ENCODE measurements at places on chromosomes 12 and 14.

DNA sequence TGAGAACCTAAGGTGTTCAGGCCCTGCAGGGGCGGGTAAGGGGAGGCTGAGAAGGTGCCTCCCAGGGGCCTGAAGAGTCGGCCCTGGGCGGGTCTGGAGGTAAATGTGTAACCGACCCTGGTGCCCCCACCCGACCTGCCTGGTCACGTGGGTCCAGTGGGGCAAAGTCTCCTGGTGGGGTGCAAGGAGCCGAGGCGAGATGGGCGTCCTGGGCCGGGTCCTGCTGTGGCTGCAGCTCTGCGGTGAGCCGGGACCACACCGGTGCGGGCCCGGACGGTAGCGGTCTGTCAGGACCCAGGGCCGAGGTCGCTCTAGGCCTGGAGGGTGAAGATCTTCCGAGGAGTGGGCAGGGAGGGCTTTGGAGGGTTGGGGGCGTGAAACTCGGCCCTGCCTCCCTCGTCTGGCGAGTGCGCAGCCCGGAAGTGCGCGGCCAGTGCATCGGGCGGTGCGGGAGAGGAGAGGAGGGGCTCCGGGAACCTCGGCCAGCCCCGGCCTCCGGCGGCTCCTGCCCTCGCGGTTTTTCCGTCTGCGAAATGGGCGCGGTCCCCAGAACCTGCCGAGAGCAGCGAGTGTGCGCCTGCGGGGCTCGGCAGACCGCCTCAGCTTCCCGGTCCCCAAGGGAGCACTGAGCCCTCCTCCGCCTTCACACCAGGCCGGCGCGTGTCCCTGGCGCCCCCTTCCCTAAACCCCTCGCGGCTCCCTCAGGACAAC lies at the start of gene AMN:
Gene AMN (plus strand): TSS at position 174 of the 711 bp plus-strand sequence. CDS start 26 bp downstream, at position 200.
- DNase-seq = no peak

DNA sequence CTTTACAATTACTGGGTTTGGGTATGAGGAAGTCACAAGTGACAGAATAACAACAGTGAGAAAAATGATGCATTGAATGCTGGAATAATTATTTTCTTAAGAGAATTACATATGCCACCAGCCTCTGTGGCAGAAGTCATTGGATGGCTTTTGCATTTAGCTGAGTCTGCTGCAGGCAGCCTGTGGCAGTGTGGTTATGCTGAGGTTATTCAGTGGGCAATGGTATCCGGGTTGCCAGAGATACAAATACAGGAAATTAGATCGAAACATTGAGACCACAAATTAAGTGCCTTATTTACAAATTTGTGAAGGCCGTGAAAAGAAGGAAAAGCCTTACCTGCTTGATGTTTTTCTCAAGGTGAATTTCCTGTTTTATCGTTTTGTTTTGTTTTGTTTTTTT lies 1050.0 kb downstream of the GALC start:
- no peak for DNase-seq

- DNase-seq = no peak
Measured at GRCh38 chr12:82408844-82409243, 50.5 kb downstream of the METTL25 start.

DNA sequence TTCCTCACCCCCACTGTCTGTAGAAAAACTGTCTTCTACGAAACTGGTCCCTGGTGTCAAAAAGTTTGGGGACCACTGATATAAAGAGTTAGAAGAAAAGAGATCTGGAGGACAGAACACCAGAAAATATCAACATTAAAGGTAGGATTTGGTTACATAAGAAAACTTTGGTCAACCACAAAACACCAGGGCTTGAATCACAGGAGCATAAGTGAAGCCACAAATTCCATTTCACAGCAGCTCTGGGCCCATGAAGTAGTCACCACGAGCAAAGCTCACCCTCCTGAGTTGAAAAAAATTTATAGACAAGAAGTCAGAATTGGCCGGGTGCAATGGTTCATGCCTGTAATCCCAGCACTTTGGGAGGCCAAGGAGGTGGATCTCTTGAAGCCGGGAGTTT lies 19.4 kb downstream of the RALGAPA1 start:
- DNase-seq = no peak

DNA sequence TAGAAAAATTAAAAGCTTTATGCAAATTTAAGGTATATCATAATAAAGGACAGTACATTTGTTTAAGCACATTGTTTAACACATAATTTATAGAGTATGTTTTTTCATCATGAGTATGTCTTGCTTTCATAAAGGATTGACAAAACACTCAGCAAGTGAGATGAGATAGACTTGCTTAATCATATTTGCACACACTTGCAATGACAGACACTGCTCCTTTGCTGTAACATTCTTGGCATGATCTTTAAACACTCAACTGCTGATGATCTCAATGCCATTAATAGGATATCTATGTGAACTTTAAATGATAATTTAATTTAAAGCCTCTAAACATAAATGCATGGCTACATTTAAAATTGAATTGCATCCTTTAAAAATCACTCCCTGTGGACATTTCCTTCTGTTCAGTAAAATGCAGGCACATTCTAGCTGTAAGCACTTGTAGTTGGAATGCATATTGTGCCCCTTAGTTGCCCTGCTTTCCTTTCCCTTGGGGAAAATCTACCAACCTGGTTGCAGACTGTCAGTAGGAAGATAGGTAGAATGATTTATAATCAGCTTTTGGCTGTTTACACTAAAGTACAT lies 979.0 kb downstream of the TMTC2 start:
- no peak for DNase-seq

DNA sequence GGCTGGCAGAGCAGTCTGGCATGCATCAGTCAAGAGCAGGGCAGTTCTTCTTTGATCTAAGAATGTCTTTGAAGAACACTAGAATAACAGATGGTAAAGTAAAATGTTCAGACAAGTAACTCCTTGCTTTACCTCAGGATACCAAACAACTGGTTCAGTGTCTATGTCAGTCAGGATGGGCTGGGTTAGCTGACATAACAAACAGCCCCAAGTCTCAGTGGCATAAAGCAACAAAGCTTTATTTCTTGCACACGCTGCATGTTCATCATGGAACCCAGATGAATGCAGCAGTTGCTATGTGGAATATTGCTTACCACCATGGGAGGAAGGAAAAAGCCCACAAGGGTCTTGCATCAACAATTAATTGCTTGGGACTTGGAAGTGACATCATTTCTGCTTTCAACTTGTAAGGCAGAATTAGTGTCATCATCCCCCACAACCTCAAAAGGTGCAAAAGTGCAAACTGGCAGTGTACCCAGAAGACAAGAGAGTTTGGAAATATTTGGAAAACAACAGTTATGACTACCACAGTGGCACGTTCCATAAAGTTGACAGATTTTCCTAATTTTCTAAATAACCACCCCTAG lies 21.2 kb downstream of the GPRC5D start:
- DNase-seq = no peak

DNA sequence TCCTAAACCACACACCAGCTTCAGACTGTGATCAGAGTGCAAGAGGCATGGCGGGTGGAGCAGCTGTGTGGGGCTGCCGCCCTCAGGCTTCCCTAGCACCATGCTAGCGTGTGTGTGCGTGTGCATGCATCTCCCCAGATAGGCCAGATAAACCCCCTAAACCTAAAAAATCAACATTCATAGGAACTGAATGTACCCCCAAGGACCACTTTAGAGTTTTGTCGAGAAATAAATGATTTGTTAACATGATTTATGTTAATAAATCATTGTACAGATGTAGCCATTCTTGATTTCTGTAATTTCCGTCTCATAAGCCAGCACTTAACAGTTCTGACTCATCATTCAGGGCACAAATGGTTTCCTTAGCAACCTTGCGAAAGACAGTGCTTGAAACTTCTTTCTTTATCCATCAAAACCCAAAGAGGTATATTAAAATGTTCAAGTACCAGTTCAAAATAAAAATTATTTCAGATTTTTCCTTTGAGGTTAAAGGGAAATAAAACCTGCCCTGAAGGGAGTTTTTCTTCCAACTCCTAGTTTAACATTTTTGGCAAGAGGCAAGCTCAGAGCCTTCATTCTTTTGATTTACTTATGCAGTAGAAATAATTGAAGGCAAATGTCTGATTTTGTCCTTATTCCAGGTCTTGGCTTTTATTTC lies 206.2 kb upstream of the RGS6 start:
- no peak for DNase-seq

GRCh38 chr12:6606331-6607131 lies 648 bp downstream of the CHD4 start:
- peak; percentile 51 for DNase-seq

All from activated CD8-positive, alpha-beta memory T cell treated with anti-CD3 and anti-CD28 coated beads for 1 hour (primary cell).